ENCODE measurements at places on chromosomes 5 and 9.

GRCh38 chr9:6078382-6079105 lies 63.1 kb upstream of the RANBP6 start:
- DNase-seq = no peak

DNA sequence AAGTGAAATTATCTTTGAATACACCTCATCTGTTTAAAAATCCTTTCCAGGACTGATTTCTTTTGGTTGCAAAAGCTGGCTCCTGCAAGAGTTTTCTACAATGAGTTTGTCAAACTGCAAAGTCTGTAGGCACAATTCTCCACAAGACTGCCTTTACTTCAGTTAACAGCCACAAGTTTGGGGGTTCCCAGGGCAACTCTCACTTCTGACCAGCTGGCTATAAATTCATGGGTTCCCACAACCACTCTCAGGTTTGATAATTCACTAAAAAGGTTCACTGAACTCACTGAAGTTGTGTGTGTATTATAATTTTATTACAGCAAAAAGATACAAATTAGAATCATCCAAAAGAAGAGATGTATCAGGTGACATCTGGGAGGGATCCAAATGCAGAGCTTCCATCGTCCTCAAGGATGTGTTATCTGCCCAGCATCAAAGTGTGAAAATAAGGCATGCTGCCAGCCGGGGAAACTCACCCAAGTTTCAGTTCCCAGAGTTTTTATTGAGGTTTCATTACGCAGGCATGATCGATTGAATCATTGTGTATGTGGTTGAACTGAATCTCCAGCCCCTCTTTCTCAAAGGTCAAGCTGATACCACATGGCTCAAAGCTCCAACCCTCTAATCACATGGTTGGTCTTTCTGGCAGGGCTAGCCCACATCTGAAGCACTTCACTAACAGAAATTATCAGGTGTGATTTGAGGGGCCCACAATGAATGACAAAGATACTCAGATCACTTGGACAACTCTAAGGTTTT lies 19.0 kb upstream of the PSIP1 start:
- no peak for DNase-seq

- DNase-seq = no peak
These were observed 1.7 kb downstream of the PRDM6 start for GRCh38 chr5:123090661-123091297.

DNA sequence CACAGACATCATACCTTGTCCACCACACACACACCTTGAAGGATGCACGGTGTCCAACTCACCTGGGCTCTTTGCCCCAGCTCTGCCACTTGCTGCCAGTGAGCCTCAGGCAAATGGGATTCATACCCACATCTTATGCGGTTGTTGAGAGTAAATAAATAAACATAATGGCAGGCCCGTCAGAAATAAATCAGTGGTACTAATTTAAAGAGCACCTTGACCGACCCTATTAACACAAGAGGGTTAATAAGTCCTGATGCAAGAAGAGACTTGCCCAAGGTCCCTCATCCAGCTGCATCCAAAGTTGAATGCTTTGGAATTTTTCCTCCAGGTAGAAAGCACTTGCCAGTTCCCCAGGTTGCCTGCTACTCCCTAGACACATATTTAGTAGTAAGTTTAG lies 11.6 kb upstream of the AKNA start:
- no peak for DNase-seq

- no peak for DNase-seq
These were observed 26.4 kb upstream of the TYRP1 start for GRCh38 chr9:12666813-12667212.

DNA sequence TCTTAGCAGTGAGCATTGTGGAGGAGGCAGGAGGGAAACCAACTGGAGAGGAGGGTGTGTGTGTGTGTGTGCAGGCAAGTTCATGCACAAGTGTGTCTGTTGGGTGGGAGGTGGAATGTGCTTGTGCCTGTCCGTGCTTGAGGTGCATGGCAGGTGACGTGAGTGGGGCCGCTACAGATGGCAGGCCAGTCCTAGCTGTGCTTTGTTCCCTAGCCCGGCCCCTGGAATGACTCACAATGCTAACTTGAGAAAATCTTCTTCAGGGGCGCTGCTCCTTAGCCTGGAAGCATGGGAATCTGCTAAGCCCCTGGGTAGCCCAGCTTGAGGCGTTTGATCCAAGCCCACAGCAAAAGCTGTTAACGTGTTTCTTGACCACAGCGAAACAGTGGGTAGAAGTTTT lies 25.0 kb upstream of the DMRT2 start:
- DNase-seq = no peak

GRCh38 chr9:108850293-108850897 lies 5.4 kb downstream of the ACTL7B start:
- no peak for DNase-seq

DNA sequence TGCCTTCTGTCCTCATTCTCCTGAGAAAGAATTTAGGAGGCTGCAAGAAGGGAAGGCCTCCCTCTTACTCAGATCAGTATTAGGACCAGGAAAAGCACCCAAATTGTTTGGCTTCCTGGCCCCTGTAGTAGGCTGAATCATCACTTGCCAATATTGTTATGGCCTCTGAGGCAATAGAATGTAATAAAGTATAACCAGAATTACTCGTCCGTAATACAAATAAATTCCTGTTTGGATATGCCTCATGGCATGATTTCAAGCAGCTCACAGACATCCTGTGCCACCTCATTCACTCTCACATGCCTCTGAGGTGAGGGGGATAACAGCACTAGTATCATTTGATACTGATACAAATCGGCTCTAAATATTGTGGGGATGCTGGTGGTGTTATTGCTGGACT lies 427.3 kb downstream of the ISL1 start:
- no peak for DNase-seq

DNA sequence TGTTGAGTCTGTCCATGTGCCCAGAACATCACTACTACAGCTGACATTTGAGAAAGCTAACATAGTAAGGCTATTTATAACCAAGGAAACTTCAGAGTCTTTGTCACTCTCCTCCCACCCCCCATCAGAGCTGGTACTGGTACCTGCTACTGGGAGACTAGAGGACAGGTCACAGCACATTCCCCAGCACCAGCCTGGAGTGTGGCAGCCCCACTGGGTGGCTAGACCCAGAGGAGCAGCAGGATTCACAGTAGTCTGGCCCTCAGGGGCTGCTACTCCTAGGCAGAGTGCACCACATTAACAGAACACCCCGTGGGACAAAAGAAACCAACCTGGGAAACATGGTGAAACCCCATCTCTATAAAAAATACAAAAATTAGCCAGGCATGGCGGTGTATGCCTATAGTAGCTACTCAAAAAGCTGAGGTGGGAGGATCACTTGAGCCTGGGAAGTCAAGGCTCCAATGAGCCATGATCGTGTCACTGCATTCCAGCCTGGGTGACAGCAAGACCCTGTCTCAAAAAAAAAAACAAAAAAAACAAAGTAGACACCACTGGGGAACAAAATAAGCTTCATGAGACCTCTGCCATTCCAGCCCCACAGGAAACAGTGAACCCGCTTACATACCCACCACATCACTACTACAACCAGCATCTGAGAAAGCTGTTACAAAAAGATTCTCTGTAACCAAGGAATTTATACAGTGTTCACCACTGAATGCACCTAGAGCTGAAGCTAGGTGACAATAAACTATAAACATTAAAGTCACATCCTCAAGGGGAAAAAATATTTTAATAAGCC lies 26.3 kb upstream of the PTGER4 start:
- DNase-seq = no peak

DNA sequence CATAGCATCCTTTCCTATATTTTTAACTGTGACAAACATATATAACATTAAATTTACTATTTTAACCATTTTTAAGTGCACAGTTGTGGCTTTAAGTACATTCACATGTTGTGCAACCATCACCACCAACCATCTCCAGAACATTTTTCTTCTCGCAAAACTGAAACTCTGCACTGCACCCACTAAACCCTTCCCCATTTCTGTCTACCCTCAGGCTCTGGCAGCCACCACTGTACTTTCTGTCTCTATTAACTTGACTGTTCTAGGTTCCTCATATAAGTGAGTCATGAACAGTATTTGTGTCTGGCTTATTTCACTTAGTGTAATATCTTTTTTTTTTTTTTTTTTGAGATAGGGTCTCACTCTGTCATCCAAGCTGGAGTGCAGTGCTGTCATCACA lies 25.5 kb downstream of the KCNMB1 start:
- DNase-seq = no peak

GRCh38 chr5:143244000-143244736 lies 159.3 kb downstream of the NR3C1 start:
- DNase-seq = no peak

- DNase-seq = no peak
These were observed 115.3 kb downstream of the FANCC start for GRCh38 chr9:95202076-95202681.

DNA sequence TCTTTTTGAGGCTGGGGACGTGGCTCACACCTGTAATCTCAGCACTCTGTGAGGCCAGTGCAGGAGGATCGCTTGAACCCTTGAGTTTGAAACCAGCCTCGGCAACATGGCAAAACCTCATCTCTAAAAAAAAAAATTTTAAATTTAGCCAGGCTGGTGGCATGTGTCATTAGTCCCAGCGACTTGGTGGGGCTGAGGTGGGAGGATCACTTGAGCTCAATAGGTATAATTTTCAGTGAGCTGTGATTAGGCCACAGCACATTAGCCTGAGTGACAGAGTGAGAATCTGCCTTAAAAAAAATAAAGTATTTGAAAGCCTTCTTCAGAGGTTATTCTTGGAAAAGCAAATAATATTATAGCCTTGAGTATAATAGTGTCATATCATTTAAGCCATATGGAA lies 41.8 kb downstream of the NSD1 start:
- no peak for DNase-seq

- DNase-seq = no peak
These were observed 788.9 kb upstream of the GRAMD2B start for GRCh38 chr5:125634216-125634835.

DNA sequence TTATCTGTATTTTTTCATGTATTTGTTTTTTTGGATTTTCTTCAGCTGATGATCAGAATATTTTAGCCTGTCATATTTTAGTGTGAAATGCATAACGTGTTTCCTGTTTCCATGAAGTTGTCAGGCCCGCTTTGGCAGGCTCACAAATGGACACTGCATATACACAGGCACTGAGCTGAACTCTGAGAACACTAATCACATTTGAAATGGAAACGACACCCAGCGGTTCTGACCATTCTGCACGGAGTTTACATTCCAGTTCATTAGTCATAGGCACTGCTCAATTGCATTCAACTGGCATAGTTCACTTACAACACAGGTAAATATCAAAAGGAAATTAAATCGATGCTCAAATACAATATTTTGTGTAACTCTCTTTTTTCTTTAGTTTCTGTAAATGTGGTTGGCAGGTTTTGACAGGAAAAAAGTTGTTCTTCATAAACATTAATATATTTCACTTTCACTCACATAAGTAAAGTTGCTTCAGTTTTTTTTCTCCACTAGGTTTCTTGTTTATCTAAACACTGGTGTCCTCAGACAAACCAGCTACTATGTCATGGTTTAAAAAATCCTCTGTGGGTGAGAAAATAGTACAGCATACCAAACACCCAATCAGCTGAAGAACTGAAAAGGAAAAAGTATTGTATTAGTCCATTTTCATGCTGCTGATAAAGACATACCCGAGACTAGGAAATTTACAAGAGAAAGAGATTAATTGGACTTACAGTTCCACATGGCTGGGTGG lies 559.0 kb upstream of the DAP start:
- no peak for DNase-seq

DNA sequence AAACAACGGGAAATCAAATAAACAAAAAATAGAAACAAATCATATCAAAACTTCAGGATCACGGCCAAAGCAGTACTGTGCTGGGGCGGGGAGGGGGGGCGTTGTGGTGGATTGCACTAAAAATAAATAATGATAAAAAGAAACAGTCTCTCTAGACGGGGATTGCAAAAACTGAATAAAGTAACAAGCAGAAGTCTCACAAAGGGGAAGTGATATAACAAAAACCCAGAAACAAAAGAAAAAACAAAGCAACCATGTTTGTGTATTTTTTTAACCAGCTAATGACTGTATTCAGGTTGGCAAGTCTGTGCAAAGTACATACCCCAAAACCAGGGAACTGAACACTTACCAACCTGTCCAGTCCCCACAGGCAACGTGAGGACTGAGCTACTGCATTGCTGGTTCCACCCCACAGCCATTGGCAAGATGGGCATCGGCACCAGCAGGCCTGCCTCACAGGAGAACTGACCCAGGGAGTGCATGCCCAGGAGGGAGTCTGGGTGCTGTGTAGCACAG lies 24.1 kb downstream of the BICD2 start:
- DNase-seq = no peak

GRCh38 chr9:27538647-27539046 lies 9.0 kb upstream of the MOB3B start:
- DNase-seq = no peak

DNA sequence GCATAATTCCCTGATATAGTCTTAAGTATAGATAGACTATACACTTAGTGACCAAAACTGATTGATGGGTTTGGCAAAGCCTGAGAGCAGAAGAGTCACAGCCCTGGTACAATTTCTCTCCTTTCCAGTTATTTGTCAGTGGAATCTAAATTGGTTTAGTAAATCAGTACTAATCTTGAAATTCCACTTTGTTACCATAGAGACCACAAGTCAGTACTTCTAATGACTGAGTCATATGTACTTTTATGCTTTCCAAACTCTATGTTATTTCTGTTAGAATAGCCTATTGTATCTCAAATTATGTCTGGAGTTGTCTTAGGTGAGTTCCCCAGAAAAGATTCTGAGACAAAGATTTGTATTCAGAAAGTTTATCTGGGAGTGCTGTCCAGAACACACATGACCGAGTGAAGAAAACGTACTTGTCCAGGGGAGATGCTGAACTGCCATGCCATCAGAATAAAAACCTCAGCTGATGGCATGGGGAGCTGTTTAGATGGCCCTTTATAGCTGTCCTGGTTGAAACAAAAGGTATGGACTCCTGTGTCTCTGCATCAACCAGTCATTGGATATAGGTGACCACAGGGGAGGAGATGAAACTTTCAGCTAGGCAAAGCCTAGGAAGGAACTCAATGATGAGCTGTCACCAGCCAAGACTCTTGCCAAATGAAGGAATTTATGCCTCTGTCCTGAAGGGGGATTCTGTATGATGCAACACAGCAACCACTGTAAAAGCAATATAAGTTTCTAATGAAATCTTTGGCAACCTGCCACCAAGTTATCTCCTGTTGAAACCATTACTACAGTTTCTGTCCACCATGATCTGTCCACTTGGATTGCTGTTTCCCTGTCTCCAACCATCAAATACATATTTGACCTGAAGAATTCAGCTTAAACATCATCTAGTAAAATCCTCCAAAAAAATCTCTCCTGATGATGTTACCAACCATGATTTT lies 18.0 kb upstream of the SMC2 start:
- DNase-seq = no peak

All from NCI-H1048 (cell line).